ENCODE measurements at places on chromosomes 16 and 17. TPM values are rescaled to one million over a fixed set of nuclear protein-coding genes. Genes with fewer than 3 reads are reported as not detected.
A peak's percentile ranks its signal among the peaks of the same experiment; 100 is the strongest.

The CMTM2 gene
- 0.54 TPM for total RNA-seq

The PLA2G10 gene
- total RNA-seq: not detected

The VAT1L gene
- 5.2 TPM for total RNA-seq

The MYO18A gene
- total RNA-seq: 43.1 TPM

The CD300LF gene
- total RNA-seq: not detected

The CDR2L gene
- 24.1 TPM for total RNA-seq

- no peak for DNase-seq
Observed at GRCh38 chr16:69724414-69724873, 1.9 kb downstream of the NQO1 start.

DNA sequence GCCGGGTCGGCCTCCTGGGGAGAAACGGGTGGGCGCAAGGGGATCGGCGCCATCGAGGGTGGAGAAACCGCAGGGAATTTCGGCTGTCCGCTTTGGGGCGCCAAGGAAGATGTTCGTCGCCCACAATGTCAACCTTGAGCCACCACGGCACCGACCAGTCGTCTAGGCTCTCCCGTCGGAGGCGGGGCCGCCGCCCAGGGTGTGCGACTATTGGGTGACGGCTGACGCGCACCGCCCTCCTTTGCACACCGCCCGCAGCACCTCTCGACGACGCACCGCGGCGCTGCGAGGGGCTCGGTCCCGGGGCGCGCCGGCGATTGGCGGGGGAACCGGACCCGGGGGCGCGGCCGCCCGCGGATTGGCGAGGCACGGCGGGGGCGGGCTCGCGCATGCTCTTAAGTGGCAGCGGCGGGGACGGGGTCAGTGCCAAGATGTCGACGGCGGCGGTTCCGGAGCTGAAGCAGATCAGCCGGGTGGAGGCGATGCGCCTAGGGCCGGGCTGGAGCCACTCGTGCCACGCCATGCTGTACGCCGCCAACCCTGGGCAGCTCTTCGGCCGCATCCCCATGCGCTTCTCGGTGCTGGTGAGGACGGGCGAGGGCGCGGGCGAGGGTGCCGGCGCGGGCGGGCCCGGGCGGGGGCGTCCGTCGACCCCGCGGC is at the start of gene NUDT16L1:
TSS of gene NUDT16L1 (plus strand) at position 267 of the 660 bp plus-strand sequence. CDS start at position 432, 165 bp downstream.
- peak; percentile 93 for DNase-seq

GRCh38 chr16:24700549-24701392 is 28.7 kb upstream of the TNRC6A start:
- DNase-seq: no peak

DNA sequence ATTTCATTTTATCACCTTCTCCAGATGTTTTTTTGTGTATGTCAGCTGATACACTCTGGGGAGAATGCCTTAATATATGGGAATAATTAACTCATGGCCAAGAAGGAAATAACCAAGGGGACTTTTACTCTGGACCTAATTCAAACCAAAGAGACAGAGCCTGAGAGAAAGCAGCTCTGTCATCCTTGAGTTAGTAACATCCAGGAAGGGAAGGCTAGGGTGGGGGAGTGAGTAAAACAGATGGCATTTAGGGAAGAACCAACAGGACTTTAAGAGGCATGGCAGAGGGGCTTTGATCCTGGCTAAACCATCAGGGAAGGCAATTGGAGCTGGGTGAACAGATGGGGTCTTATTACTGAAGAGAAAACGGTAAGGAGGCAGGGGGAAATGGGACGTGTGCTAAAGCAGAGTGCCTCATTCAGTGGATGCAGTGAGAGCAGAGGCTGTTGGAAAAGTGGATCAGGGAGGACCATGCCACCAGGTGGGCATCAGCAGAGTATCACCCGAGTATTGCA is 2.5 kb upstream of the SMPD3 start:
- no peak for DNase-seq

- DNase-seq: no peak
Observed at GRCh38 chr16:7861891-7862582, 529.4 kb downstream of the RBFOX1 start.

GRCh38 chr17:48549914-48550501 is 5.1 kb upstream of the HOXB2 start:
- DNase-seq: no peak

DNA sequence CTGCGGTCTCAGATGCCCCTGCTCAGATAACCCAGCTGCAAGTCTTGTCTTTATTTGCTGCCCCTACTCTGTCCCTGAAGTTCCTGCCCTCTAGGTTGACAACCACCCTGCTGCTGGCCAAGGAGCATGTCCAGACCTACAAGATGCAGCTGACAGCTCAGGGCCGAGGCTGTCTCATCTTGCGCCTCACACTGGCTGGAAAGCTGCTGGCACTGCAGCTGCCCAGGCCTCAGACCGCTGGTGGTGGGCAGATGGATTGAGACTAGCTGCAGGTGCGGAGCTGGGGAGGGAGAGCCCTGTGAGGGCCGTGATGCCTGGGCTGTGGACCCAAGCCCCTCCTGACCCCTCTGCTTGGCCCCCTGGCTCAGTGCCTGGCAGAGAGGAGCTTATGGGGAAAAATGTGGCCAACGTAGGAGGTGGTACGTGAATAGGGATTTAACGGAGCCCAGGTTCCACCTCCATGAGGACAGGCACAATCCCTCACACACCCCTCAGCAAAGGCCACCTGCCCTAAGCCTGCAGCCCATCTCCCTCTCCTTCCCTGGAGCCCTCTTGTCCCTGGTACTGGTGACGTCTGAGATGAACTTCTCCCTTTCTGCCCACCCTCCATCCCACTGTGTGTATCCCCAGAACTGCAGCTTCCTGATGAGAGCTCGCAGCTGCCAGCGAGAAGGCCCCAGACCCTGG is 8.3 kb upstream of the GALK1 start:
- no peak for DNase-seq

- no peak for DNase-seq
Observed at GRCh38 chr16:1859650-1860049, 12.3 kb downstream of the MEIOB start.

DNA sequence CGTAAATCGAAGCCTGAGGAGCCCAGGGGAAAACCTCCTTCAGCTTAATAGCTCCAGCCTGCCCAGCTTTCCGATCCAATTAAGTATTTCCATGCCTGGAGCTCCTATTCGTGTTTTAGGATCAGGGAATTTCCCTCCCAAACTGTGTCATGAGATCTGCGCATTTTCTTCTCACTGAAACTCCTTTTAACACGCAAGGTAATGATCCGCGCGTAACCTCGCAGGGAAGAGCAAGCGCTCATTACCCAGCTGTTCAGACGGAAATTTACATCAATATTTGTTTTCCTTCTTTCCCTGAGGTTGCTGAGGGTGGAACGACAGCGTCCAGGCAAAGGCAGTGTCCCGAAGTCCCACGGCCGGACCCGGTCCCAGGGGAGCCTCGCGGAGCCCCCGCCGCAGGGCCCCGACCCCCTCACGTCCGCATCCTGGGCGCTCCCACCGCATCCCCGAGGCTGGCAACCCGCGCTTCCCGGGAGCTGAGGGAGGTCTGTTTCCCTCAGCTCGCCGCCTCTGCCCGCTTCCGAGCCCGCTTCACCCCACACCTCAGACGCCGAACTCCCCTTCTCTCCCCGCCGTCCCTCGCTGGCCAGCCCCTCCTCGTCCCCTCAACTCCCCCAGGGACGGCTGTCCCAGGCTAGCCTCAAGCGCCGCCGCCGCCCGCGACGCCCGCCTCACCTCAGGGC is 415 bp downstream of the ABCA5 start:
- DNase-seq: no peak

DNA sequence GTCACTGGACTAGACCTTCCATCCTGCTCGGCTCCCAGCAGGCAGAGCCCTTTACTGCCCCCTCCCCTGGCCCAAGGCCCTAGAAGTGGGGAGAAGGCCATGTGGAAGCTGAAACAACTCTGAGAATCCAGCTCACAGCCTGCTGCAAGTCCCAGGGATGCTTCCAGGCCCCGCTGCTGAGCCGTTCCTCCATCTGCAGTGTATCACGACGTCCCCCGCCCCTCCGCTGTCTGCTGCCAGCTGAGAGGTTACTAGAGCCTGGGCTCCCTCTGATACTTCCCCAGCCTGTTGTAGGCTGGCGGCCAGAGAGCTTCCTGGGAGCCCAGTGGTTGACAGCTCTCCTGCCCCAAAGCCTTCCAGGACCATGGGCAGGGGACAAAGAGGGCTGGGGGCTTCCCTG is 118.2 kb downstream of the MGAT5B start:
- no peak for DNase-seq

- DNase-seq: peak; percentile 54
Observed at GRCh38 chr17:73998653-73999645, 204.5 kb upstream of the RPL38 start.

DNA sequence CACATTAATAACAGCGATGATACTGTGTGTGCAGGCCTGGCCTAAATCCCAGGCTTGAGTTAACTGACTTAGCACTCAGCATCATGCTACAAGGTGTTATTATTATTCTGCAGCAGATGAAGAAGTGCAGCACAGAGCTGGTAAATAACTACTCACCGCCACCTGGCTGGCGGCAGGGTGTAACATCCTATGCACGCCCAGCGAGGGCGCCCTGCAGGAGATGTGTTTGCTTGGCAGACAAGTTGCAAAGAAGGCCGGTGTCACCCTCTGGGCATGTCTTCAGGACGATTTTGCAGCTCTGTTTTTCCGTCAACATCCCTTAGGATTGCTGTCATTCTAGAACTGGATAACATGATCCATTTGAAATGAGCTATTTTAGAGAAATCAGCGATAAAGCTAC is 30.1 kb downstream of the DNAH9 start:
- no peak for DNase-seq

- no peak for DNase-seq
Observed at GRCh38 chr17:17561408-17562145, 29.9 kb downstream of the PEMT start.

- no peak for DNase-seq
Observed at GRCh38 chr16:85824161-85825135, 25.0 kb downstream of the COX4I1 start.

- no peak for DNase-seq
Observed at GRCh38 chr17:33948309-33948708, 306.8 kb upstream of the CCL2 start.

- DNase-seq: no peak
Observed at GRCh38 chr16:1343428-1344242, 8.0 kb downstream of the TSR3 start.
